Stomach (tissue), 19 donors: ENCODE measurements at places on chromosomes 7 and 10. TPM values are rescaled to one million over a fixed set of nuclear protein-coding genes. Genes with fewer than 3 reads are reported as not detected.
A peak's percentile ranks its signal among the peaks of the same experiment; 100 is the strongest.

- H3K27ac ChIP-seq: peak overlapping the region; percentile 73
- peaks cover 5% of the 10 kb centered on the region for H3K4me1 ChIP-seq
- H3K27me3 ChIP-seq: no peaks in the 10 kb centered on the region
- no peak overlapping the region for H3K4me3 ChIP-seq
- DNase-seq: no peak
- no peaks in the 10 kb centered on the region for H3K36me3 ChIP-seq
These were observed 171.3 kb downstream of the PRKCQ start for GRCh38 chr10:6408799-6409198.

- H3K4me3 ChIP-seq: no peak overlapping the region
- H3K36me3 ChIP-seq: no peaks in the 10 kb centered on the region
- H3K27ac ChIP-seq: no peak overlapping the region
- no peaks in the 10 kb centered on the region for H3K27me3 ChIP-seq
These were observed 202.8 kb upstream of the SMIM30 start for GRCh38 chr7:113321201-113321600.

- H3K27ac ChIP-seq: no peak overlapping the region
- no peak overlapping the region for H3K4me3 ChIP-seq
- no peaks in the 10 kb centered on the region for H3K36me3 ChIP-seq
- H3K27me3 ChIP-seq: no peaks in the 10 kb centered on the region
- H3K4me1 ChIP-seq: no peaks in the 10 kb centered on the region
- no peak for DNase-seq
These were observed 6.1 kb upstream of the KEL start for GRCh38 chr7:142968229-142968628.

GRCh38 chr7:79930604-79931003 is 204.0 kb upstream of the GNAI1 start:
- no peaks in the 10 kb centered on the region for H3K27me3 ChIP-seq
- no peak overlapping the region for H3K4me3 ChIP-seq
- DNase-seq: no peak
- H3K36me3 ChIP-seq: no peaks in the 10 kb centered on the region
- no peak overlapping the region for H3K27ac ChIP-seq

DNA sequence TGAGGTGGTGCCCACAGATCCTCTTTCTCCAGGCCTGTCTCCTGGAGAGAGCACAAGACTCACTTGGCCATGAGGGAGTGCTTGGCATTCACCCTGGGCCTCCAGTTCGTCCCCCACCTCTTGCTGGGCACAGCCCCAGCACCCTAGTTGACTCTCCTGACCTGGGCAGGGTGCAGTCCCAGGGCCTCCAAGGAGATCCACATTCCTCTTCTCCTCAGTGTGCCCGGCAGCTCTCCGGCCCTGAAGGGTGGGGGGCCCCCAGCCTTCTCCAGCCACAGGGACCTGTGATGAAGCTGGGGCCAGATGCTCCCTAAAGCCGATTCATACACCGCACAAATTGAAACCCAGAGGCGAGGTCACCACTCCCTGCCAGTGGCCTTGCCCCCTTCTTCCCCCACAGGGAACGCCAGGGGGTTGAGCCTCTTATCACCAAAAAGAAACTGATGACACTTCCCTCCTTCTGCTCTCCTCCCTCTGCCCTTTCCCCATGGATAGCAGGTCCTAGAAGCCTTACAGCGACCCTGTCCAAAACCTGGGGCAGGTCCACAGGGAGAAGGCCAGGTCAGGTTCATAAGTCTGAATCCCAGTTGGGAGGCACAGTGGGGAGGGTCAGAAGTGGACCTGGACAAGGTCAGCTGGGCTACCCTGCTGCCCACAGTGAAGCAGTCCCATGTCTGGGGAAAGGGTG is 3.1 kb downstream of the EN2 start:
- peaks cover 65% of the 10 kb centered on the region for H3K27me3 ChIP-seq
- peaks cover 50% of the 10 kb centered on the region for H3K4me1 ChIP-seq
- no peaks in the 10 kb centered on the region for H3K36me3 ChIP-seq

- no peaks in the 10 kb centered on the region for H3K27me3 ChIP-seq
- H3K4me1 ChIP-seq: peaks cover 9% of the 10 kb centered on the region
- DNase-seq: no peak
- H3K36me3 ChIP-seq: no peaks in the 10 kb centered on the region
- no peak overlapping the region for H3K27ac ChIP-seq
- no peak overlapping the region for H3K4me3 ChIP-seq
These were observed 43.6 kb upstream of the JAZF1 start for GRCh38 chr7:28224172-28224571.

GRCh38 chr7:1723254-1723653 is 53.2 kb downstream of the ELFN1 start:
- H3K4me3 ChIP-seq: no peak overlapping the region
- no peak for DNase-seq
- no peaks in the 10 kb centered on the region for H3K4me1 ChIP-seq
- peaks cover 16% of the 10 kb centered on the region for H3K27me3 ChIP-seq
- no peaks in the 10 kb centered on the region for H3K36me3 ChIP-seq

DNA sequence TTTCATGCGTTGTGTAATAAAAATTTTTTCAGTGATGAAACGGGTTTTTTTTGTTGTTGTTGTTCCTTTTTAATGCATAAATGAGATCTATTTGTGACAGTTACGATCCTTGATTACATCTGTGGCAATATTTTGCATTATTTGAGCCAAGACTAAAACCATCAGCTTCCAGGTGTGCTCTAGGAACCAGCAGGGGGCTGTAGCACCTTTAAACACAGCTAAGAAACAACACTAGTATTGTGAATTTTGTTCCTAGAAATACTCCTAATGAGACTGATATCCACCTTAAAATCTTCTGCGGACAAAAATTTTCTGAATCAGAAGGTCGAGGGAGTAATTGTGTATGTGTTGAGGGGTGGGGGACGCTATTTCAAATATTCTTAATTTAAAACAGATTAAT is 52.6 kb downstream of the FGFBP3 start:
- no peak overlapping the region for H3K27ac ChIP-seq
- no peaks in the 10 kb centered on the region for H3K27me3 ChIP-seq
- DNase-seq: peak; percentile 47
- H3K4me1 ChIP-seq: no peaks in the 10 kb centered on the region
- no peak overlapping the region for H3K4me3 ChIP-seq

- no peaks in the 10 kb centered on the region for H3K36me3 ChIP-seq
- no peaks in the 10 kb centered on the region for H3K27me3 ChIP-seq
- no peak for DNase-seq
- H3K4me3 ChIP-seq: no peak overlapping the region
- H3K4me1 ChIP-seq: no peaks in the 10 kb centered on the region
These were observed 105.0 kb downstream of the CUL2 start for GRCh38 chr10:34985146-34985545.

- H3K36me3 ChIP-seq: no peaks in the 10 kb centered on the region
- no peak for DNase-seq
- no peaks in the 10 kb centered on the region for H3K27me3 ChIP-seq
- no peak overlapping the region for H3K27ac ChIP-seq
- H3K4me3 ChIP-seq: no peak overlapping the region
These were observed 117.8 kb upstream of the C1QL3 start for GRCh38 chr10:16639471-16639870.

DNA sequence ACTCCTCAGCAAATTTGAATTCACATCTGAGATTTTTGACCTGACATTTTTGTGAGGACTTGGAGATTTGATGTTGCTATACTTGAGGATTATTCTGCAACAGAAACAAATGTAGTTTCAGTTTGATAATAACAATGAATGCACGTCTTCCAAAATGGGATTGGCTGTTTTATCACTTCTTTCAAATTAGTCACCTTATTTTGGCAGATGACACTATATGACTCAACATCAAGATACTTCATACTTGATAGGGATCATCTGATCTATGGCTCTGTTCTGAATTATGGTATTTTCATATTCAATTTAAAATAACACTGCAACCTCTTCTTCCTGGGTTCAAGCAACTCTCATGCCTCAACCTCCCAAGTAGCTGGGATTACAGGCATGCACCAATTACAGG is 24.2 kb downstream of the ARL5B start:
- DNase-seq: no peak
- no peaks in the 10 kb centered on the region for H3K4me1 ChIP-seq
- no peak overlapping the region for H3K4me3 ChIP-seq

GRCh38 chr10:16992611-16993119 is 136.9 kb downstream of the CUBN start:
- no peak for DNase-seq
- H3K36me3 ChIP-seq: no peaks in the 10 kb centered on the region
- H3K4me1 ChIP-seq: no peaks in the 10 kb centered on the region
- no peaks in the 10 kb centered on the region for H3K27me3 ChIP-seq

GRCh38 chr10:72316748-72317435 is 37.8 kb downstream of the DNAJB12 start:
- H3K27me3 ChIP-seq: no peaks in the 10 kb centered on the region
- H3K4me1 ChIP-seq: peaks cover 72% of the 10 kb centered on the region
- H3K27ac ChIP-seq: peak overlapping the region; percentile 92
- DNase-seq: peak; percentile 77
- no peak overlapping the region for H3K4me3 ChIP-seq

GRCh38 chr7:49805371-49806007 is 32.1 kb downstream of the VWC2 start:
- no peaks in the 10 kb centered on the region for H3K4me1 ChIP-seq
- no peak overlapping the region for H3K27ac ChIP-seq
- DNase-seq: peak; percentile 15
- H3K4me3 ChIP-seq: no peak overlapping the region
- H3K36me3 ChIP-seq: no peaks in the 10 kb centered on the region
- no peaks in the 10 kb centered on the region for H3K27me3 ChIP-seq

DNA sequence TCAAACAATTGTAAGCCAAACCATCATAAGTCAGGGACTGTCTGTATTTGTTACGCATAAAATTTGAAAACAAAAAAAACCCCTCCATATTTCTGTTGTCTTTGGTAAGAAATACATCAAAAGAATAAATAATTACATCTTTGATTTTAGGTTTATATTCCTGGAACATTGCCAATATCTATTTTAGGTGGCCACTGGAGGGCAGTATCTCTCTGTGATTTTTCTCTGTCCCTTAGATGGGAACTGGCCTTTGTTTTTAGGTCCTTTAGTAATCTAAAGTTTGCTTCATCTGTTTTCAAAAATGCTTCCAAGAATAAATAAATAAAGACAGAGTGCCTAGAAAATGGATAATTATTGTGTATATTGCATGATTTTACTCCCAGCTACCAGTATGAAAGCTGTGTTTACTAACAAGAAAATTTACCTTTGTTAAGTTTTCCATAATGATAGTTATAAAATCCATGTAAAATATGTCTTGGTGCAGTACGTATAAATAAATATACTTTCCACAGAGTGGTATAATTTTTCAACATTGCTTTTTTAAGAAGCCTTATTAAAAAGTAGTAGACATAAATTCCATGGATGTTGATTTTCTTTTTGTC is 64.2 kb downstream of the PHYHIPL start:
- H3K4me1 ChIP-seq: peaks cover 5% of the 10 kb centered on the region
- no peak overlapping the region for H3K27ac ChIP-seq
- H3K4me3 ChIP-seq: no peak overlapping the region

DNA sequence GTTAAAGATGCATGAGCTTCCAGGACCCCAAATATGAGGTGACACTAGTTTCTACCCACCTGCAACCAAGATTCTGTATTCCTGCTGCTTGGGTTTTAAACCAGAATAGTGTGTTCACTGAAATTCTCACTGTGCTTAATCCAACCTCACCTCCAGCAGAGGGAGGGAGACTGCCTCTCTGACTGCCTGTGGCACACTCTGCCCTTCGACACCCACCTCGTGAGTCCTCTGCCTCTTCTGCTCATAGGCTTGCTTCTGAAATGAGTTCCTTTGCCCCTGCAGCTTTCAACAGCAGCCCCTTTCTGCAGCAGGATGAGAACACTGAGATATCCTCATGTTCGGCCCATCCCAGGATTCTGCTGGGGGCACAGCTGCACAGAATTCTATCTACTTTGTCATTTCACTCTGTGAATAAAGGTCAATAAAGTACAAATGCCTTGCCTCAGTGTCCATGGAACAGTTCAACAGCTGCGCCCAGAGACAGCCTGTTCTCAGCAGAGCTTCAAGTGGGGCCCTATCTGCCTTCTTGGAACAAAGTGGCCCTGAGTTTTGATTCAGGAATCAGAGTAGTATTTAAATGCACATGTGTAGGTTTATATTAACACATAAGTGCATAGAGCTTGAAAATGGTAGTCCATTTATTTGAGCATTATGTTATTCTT is 632.5 kb downstream of the TNS3 start:
- no peaks in the 10 kb centered on the region for H3K36me3 ChIP-seq
- no peaks in the 10 kb centered on the region for H3K27me3 ChIP-seq
- H3K4me3 ChIP-seq: no peak overlapping the region
- H3K4me1 ChIP-seq: no peaks in the 10 kb centered on the region

- H3K27ac ChIP-seq: no peak overlapping the region
- no peaks in the 10 kb centered on the region for H3K27me3 ChIP-seq
- H3K36me3 ChIP-seq: no peaks in the 10 kb centered on the region
- no peak for DNase-seq
- H3K4me1 ChIP-seq: peaks cover 58% of the 10 kb centered on the region
These were observed 15.0 kb downstream of the CCDC6 start for GRCh38 chr10:59891349-59891748.

GRCh38 chr10:16231176-16231575 is 205.6 kb upstream of the PTER start:
- H3K4me3 ChIP-seq: no peak overlapping the region
- no peak for DNase-seq
- H3K27ac ChIP-seq: no peak overlapping the region
- H3K36me3 ChIP-seq: no peaks in the 10 kb centered on the region

DNA sequence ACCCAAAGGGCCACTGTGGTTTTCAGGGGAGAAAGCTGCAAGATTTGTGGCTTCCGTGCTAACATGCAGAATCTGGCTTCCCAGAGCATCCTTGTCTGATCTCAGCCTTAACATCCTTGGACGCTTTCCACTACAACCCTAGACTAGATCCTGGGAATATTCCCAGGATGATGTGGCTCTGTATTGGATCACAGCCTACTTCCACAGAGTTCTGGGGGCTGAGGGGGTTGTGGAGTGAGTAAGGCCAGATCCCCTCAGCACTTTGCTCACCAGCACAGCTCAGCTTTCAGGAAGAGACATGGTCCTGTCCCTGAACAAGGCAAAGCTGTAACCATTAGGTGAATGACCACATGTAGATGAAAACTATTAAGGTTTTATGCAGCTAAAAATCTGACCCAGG is 241.3 kb upstream of the MYO3A start:
- H3K36me3 ChIP-seq: no peaks in the 10 kb centered on the region
- DNase-seq: peak; percentile 50
- H3K27ac ChIP-seq: no peak overlapping the region
- no peak overlapping the region for H3K4me3 ChIP-seq

GRCh38 chr7:91109200-91109599 is 155.0 kb upstream of the FZD1 start:
- DNase-seq: no peak
- H3K27ac ChIP-seq: no peak overlapping the region
- H3K4me1 ChIP-seq: no peaks in the 10 kb centered on the region
- H3K27me3 ChIP-seq: no peaks in the 10 kb centered on the region

KNDC1 gene
- polyA plus RNA-seq: 0.46 TPM

ATOH7 gene
- 0.30 TPM for polyA plus RNA-seq

AQP1 gene
- 8.7 TPM for polyA plus RNA-seq

COBL gene
- polyA plus RNA-seq: 13.3 TPM

ARHGAP22 gene
- polyA plus RNA-seq: 2.2 TPM

HTR5A gene
- not detected for polyA plus RNA-seq

OR2A1 gene
- polyA plus RNA-seq: 0.05 TPM

CTNNA3 gene
- polyA plus RNA-seq: not detected

LBX1 gene
- not detected for polyA plus RNA-seq

FAM185A gene
- 5.7 TPM for polyA plus RNA-seq

TRIL gene
- polyA plus RNA-seq: 0.92 TPM

RPEL1 gene
- not detected for polyA plus RNA-seq

OR2A12 gene
- not detected for polyA plus RNA-seq
